Naive thymus-derived CD8-positive, alpha-beta T cell (primary cell): ENCODE measurements at places on chromosomes 16 and 17.
A peak's percentile ranks its signal among the peaks of the same experiment; 100 is the strongest.

- no peaks in the 10 kb centered on the region for H3K4me1 ChIP-seq
- H3K27me3 ChIP-seq, result no peaks in the 10 kb centered on the region
- H3K36me3 ChIP-seq, result no peaks in the 10 kb centered on the region
- H3K4me3 ChIP-seq, result no peak overlapping the region
- no peak for DNase-seq
- no peak overlapping the region for H3K27ac ChIP-seq
Measured at GRCh38 chr16:13519871-13520270, 400.1 kb upstream of the ERCC4 start.

GRCh38 chr16:12268606-12269005 is 292.1 kb downstream of the SNX29 start:
- H3K4me3 ChIP-seq, result no peak overlapping the region
- H3K27ac ChIP-seq, result no peak overlapping the region
- H3K27me3 ChIP-seq, result no peaks in the 10 kb centered on the region
- peaks cover 24% of the 10 kb centered on the region for H3K36me3 ChIP-seq

- DNase-seq, result no peak
- H3K36me3 ChIP-seq, result peaks cover 30% of the 10 kb centered on the region
- H3K27ac ChIP-seq, result no peak overlapping the region
- H3K4me1 ChIP-seq, result peaks cover 56% of the 10 kb centered on the region
- peak overlapping the region; percentile 34 for H3K4me3 ChIP-seq
- H3K27me3 ChIP-seq, result no peaks in the 10 kb centered on the region
Measured at GRCh38 chr16:89303617-89304016, 86.1 kb downstream of the ZNF778 start.

DNA sequence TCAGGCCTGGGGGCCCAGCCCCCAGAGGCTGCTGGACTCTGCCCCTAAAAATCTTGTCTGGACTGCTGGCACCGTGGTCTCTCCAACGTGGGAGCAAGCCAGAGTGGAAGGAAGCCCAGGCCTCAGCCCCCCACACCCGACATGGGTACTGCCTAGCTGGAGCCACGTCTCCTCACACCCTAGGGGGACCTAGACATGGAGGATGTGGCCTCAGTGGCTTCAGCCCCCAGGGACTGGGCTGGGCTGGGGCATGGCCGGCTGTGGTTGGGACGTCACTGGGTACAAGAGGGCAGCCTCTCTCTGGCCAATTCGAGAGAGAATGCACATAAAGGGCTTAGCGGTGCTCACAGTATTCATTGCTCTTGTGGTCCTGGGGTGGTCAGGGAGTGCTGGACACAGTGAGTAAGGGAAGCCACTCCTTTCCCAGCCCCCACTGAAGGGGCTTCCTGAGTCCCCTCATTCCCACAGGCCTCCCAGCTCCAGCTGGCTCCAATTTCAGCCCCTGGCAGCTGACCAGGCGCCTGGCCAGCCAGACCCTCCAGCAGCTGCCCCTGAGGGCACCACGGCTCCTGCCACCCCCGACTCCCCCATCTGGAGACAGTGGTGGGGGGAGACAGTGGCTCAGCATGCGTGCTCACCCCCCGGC is 1.1 kb downstream of the CDH15 start:
- no peak overlapping the region for H3K27ac ChIP-seq
- no peaks in the 10 kb centered on the region for H3K27me3 ChIP-seq
- H3K36me3 ChIP-seq, result no peaks in the 10 kb centered on the region
- DNase-seq, result no peak

DNA sequence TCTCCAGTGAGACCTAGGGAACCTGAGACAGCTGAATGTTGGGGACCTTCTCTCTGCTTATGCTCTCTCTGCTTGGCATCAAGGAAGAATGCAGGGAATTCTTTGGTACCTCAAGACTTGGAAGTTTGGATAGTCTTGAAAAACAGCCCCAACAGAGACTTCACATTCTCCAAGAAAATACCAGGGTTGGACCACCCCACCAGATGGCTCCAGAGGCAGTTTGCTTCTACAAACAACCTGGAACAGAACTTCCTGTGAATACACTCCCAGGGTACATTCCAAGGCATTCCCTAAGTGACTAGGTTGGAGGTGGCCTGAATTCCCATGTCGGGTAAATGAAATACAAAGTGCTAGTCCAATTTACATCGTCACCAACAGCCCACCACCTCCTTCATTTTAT is 314.4 kb downstream of the PMP22 start:
- H3K4me3 ChIP-seq, result no peak overlapping the region
- H3K27ac ChIP-seq, result no peak overlapping the region
- peaks cover 23% of the 10 kb centered on the region for H3K27me3 ChIP-seq
- H3K4me1 ChIP-seq, result no peaks in the 10 kb centered on the region

GRCh38 chr16:87824016-87824990 is 45.0 kb downstream of the SLC7A5 start:
- no peaks in the 10 kb centered on the region for H3K36me3 ChIP-seq
- DNase-seq, result no peak
- peaks cover 16% of the 10 kb centered on the region for H3K4me1 ChIP-seq
- no peaks in the 10 kb centered on the region for H3K27me3 ChIP-seq

DNA sequence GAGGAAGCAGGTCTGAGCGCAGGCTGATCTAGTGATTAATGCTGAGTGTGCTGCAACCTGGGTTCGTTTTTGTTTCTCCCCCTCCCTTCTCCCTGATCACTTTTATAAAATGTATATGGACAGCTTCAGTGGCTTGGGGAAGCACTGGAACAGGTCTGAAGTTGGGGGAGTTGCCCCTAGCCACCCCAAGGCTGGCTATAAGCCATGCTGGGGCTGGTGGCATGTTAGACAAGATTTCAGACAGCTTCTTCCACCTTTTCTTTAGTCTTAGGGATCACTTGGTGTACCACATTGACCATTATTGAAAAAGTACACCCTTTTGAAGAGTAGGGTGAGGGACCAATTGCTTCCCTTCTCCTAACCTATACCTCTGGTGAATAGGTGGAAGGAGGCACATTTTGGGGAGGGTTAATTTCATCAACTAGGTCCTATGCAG is 3.8 kb upstream of the VAC14 start:
- DNase-seq, result no peak
- no peak overlapping the region for H3K4me3 ChIP-seq
- H3K27me3 ChIP-seq, result peaks cover 6% of the 10 kb centered on the region
- no peak overlapping the region for H3K27ac ChIP-seq
- H3K4me1 ChIP-seq, result peaks cover 17% of the 10 kb centered on the region

DNA sequence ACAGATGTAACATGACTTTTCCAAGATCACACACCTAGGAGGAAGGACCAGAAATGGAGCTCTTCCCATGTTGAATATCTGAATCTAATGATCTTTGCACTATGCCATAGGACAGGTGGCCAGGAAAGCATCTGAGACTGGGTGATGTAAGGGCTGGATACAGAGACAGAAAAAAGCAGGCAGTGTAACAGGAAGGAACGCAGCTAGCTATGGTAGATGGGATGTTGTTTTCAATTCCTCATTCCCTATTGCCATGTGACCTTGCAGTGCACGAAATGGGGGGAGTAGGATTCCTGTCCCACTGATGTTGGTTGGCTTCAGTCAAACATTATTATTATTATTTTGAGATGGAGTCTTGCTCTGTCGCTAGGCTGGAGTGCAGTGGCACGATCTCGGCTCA is 3.7 kb upstream of the NPIPB15 start:
- no peaks in the 10 kb centered on the region for H3K27me3 ChIP-seq
- H3K36me3 ChIP-seq, result no peaks in the 10 kb centered on the region
- H3K4me1 ChIP-seq, result peaks cover 7% of the 10 kb centered on the region
- peak overlapping the region; percentile 5 for H3K27ac ChIP-seq
- no peak for DNase-seq
- H3K4me3 ChIP-seq, result no peak overlapping the region

DNA sequence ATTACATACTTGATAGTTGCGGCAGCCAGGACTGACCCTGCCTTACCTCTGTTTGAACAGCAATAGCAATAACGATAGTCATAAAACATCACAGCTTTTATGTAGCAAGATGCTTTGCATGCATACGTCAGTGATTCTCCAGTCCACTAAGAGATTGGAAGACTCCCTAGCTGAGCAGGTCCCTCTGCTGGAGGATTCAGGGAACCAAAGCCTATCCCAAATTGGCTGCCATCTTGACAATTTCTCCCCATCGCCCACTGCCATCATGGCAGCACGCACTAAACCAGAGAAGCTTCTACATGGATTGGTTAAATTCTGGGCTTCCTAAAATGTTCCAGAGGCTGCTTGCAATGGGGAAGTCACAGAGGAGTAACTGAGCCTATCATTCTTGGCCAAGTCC is 360.6 kb upstream of the XYLT1 start:
- no peak for DNase-seq
- no peak overlapping the region for H3K27ac ChIP-seq
- H3K4me3 ChIP-seq, result no peak overlapping the region
- no peaks in the 10 kb centered on the region for H3K4me1 ChIP-seq

DNA sequence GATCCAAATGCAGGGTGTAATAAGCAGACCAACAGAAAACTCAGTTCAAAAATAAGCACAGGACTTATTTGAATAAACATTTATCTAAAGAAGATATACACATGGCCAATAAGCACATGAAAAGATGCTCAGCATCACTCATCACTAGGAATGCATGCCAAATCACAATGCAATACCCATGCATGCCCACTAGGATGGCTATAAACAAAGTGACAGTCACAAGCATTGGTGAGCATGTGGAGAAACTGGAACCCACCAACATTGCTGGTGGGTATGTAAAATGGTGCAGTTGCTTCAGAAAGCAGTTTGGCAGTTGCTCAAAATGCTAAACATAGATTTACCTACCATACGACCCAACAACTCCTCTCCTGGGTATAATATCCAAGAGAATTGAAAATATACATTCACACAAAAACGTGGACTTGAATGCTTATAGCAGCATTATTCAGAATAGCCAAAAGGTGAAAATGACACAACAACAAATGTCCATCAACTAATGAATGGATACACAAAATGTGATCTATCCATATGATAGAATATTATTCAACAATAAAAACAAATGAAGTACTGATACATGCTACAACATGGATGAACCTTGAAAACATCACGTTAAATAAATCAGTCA is 20.1 kb downstream of the UBE2O start:
- no peak overlapping the region for H3K27ac ChIP-seq
- H3K4me1 ChIP-seq, result peaks cover 58% of the 10 kb centered on the region
- H3K4me3 ChIP-seq, result no peak overlapping the region
- no peaks in the 10 kb centered on the region for H3K36me3 ChIP-seq
- no peak for DNase-seq

DNA sequence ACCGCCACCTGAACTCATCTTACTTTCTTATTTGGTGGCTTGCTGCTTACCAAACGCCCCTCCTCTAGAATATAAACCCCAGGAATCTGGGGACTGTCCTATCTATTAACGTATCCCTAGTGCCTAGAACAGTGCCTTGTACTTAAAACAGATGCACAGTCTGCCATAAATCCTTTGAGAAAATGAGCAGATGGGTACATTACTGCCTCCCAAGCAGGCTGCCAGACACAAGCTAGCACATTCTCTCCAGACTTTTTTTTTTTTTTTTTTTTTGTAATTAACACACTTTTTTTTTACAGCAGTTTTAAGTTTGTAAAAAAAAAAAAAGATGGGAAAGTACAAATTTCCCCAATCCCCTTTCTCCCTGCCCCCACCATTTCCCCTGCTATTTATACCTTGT is 57.3 kb upstream of the RPL38 start:
- H3K4me3 ChIP-seq, result no peak overlapping the region
- peaks cover 18% of the 10 kb centered on the region for H3K27me3 ChIP-seq
- no peaks in the 10 kb centered on the region for H3K4me1 ChIP-seq
- no peak overlapping the region for H3K27ac ChIP-seq

- H3K4me3 ChIP-seq, result no peak overlapping the region
- H3K4me1 ChIP-seq, result no peaks in the 10 kb centered on the region
- no peaks in the 10 kb centered on the region for H3K36me3 ChIP-seq
- no peak for DNase-seq
Measured at GRCh38 chr16:66287416-66287815, 79.1 kb upstream of the CDH5 start.

DNA sequence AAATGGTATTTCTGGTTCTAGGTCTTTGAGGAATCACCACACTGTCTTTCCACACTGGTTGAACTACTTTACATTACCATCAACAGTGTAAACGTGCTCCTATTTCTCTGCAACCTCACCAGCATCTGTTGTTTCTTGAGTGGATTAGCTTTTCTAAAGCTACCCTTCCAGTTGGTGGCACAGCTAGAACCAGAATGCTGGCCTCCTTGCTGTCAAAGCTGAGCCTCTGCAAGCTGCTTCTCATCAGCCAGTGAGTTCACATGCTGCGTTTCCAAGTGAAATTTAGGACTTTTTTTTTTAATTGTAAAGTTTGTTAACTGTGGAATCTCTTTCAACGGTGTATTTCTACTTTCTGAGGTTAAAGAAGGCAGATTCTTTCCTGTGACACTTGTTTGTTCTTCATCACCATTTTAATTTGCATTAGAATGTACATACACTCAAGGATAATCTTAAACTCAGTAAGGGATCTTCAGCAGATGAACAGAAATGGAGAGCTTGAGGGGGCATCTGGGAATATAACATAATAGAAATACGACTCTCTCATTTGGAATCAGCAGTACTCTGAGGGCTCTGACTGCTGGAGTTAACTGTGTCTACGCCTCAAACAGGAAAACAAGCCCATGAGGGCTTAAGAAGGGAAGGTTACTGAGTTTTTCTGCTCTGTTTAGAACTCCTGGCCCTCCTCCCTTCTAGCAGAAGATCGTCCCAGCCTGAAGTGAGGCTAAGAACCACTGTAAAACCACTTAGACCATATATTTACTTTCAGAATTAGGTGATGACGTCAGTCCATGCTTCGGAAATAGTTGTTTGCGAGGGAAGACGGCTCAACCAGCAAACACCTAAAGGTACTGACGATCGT is 148.4 kb upstream of the FAM20A start:
- H3K4me3 ChIP-seq, result no peak overlapping the region
- H3K27me3 ChIP-seq, result peaks cover 9% of the 10 kb centered on the region
- H3K4me1 ChIP-seq, result no peaks in the 10 kb centered on the region
- DNase-seq, result no peak

- no peak for DNase-seq
- peaks cover 7% of the 10 kb centered on the region for H3K36me3 ChIP-seq
- H3K4me3 ChIP-seq, result no peak overlapping the region
- no peaks in the 10 kb centered on the region for H3K27me3 ChIP-seq
Measured at GRCh38 chr17:28141773-28142172, 99.3 kb downstream of the NLK start.

DNA sequence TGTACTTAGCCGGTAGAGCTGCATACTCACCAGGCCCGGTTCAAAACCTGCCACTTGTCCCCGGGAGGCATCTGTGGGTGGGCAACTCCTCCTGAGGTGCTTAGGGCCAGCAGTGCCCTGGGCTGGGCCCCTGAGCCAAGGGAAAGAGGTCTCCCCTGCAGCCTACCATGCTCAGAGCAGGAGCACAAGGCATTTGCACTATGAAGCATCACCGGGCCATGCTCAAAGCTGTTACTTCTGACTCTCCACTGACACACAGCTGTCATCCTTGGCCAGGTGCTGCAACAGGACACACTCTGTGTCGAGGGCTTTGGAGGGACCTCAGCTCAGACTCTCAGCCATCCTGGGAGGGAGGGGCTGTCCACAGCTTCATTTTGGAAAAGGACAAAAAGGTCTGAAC is 37.2 kb downstream of the SLC38A8 start:
- H3K27me3 ChIP-seq, result peaks cover 16% of the 10 kb centered on the region
- no peak for DNase-seq
- H3K4me1 ChIP-seq, result no peaks in the 10 kb centered on the region
